Activated CD4-positive, alpha-beta memory T cell treated with anti-CD3 and anti-CD28 coated beads, Interleukin-2, amount 10 ng/mL, durations not matched to agents 7 days and 5 days (primary cell): ENCODE measurements at places on chromosomes 11 and 22. TPM values are rescaled to one million over a fixed set of nuclear protein-coding genes. Genes with fewer than 3 reads are reported as not detected.

- DNase-seq: no peak
- H3K4me3 ChIP-seq: no peak overlapping the region
- no peak overlapping the region for H3K27ac ChIP-seq
- H3K27me3 ChIP-seq: no peaks in the 10 kb centered on the region
- H3K36me3 ChIP-seq: peaks cover 7% of the 10 kb centered on the region
- peaks cover 1% of the 10 kb centered on the region for H3K4me1 ChIP-seq
Measured at GRCh38 chr11:35688023-35688422, 25.4 kb downstream of the TRIM44 start.

- DNase-seq: peak; percentile 37
- H3K27ac ChIP-seq: peak overlapping the region; percentile 93
- H3K4me1 ChIP-seq: peaks cover 34% of the 10 kb centered on the region
- no peaks in the 10 kb centered on the region for H3K27me3 ChIP-seq
- peak overlapping the region; percentile 95 for H3K4me3 ChIP-seq
Measured at GRCh38 chr22:41445129-41446056, 1.2 kb downstream of the TOB2 start.

DNA sequence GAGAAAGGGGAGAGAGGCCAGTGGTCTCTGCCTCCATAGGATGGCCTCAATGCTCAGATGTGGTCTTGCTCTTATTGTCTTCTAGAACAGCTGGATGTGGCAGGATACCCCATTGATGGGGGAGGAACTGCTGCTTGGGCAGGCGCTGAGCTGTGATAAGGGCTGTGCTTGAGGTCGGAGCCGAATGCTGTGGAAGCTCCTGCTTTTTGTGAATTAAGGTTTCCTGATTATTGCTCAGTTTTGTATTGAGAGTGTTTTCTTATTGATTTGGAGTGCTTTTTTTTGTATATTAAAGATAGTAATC is 57.2 kb downstream of the CABIN1 start:
- H3K36me3 ChIP-seq: peaks cover 73% of the 10 kb centered on the region
- no peak overlapping the region for H3K27ac ChIP-seq
- no peak overlapping the region for H3K4me3 ChIP-seq
- H3K4me1 ChIP-seq: peaks cover 8% of the 10 kb centered on the region
- H3K27me3 ChIP-seq: no peaks in the 10 kb centered on the region
- no peak for DNase-seq

- H3K27me3 ChIP-seq: no peaks in the 10 kb centered on the region
- peaks cover 15% of the 10 kb centered on the region for H3K36me3 ChIP-seq
- H3K4me1 ChIP-seq: peaks cover 96% of the 10 kb centered on the region
- peak; percentile 78 for DNase-seq
- H3K4me3 ChIP-seq: peak overlapping the region; percentile 46
- peak overlapping the region; percentile 94 for H3K27ac ChIP-seq
Measured at GRCh38 chr22:37163575-37164504, 14.1 kb upstream of the IL2RB start.

GRCh38 chr22:21726650-21727049 is 8.9 kb downstream of the YPEL1 start:
- DNase-seq: peak; percentile 54
- H3K27me3 ChIP-seq: no peaks in the 10 kb centered on the region
- H3K4me1 ChIP-seq: peaks cover 7% of the 10 kb centered on the region
- no peak overlapping the region for H3K27ac ChIP-seq
- no peak overlapping the region for H3K4me3 ChIP-seq
- no peaks in the 10 kb centered on the region for H3K36me3 ChIP-seq

DNA sequence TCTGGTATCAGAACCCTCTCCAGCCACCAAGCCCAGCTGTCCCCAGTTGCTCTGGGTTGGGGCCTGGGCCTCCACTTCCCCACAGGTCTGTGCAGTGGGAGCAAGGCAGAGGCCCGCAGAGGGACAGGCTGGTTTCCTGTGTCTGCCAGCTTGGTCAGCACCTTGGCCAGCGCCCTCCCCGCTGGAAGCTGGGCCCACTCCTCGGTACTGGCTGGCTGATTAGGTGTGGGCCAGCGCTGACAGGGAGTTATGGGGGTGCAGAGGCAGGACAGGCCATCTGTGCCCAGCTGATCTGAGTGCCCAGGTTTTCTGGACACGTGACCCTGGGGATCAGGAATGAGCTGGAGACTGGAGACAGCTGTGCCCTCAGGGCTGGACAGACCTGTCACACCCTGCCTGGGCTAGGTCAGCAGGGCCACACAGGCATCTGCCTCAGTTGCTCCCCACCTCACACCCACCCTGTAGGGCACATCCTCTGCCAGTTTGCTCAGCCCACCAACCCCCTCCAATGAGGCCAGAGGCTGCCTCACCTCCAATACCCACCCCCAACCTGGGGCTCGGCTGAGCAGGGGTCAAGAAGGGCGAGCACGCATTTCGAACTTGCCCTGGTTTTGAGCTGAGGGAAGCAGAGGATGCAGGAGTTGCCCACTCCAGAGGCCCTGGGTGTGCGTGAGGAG is 175.3 kb downstream of the IGLL1 start:
- no peak overlapping the region for H3K4me3 ChIP-seq
- no peak for DNase-seq
- no peak overlapping the region for H3K27ac ChIP-seq
- H3K27me3 ChIP-seq: peaks cover 8% of the 10 kb centered on the region
- H3K36me3 ChIP-seq: no peaks in the 10 kb centered on the region

DNA sequence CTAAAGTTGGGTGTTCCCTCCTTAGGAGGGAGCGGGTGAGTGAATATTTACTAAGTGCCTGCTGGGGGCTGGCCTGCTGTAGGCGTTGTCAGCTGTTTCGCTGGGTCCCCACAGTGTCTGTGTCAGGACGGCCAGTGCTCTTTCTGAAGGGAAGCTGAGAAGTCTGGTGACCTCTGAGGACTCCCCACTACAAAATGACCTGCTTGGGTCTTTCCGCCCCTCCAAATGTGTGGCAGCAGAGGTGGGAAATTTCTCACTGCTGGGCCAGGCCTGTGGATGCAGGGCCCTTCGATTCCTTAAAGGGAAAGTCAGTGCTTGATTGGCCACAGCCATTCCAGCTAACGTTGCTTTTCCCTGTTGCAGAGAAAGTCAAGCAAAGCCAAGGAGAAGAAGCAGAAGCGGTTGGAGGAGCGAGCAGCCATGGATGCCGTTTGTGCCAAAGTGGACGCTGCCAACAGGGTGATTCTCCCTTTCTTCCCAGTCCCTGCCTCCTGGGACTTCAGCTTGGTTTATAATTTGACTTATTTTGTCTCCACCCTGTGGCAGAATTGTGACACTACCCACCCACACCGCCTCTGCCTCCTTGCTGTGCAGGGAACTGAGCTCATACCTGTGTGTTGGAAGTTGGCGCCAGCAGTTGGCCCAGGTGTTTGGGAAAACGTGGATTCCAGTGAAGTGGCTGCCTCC is 6.8 kb downstream of the NAA40 start:
- H3K27me3 ChIP-seq: no peaks in the 10 kb centered on the region
- peaks cover 15% of the 10 kb centered on the region for H3K4me1 ChIP-seq
- peaks cover 13% of the 10 kb centered on the region for H3K36me3 ChIP-seq
- H3K27ac ChIP-seq: no peak overlapping the region
- H3K4me3 ChIP-seq: no peak overlapping the region

DNA sequence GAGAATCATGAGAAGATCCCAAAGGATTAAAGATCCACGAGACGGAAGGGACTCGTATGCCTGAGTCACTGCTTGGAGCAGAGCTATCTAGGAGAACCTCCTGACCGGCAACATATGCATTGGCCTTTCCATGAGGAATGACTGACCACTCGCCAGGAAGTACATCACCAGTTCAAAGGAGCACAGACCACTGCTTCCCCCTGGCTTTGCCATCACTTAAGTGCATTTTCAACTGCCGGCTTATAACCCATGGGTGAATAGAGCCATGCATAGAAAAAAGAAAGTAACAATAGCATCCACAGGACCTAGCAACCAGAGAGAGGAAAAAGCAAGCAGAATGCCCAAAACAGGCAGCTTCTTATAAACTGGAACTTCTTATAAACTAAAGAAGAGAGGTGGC is 98.3 kb upstream of the ZC3H12C start:
- H3K4me1 ChIP-seq: no peaks in the 10 kb centered on the region
- H3K27ac ChIP-seq: no peak overlapping the region
- H3K27me3 ChIP-seq: peaks cover 8% of the 10 kb centered on the region
- DNase-seq: no peak

DNA sequence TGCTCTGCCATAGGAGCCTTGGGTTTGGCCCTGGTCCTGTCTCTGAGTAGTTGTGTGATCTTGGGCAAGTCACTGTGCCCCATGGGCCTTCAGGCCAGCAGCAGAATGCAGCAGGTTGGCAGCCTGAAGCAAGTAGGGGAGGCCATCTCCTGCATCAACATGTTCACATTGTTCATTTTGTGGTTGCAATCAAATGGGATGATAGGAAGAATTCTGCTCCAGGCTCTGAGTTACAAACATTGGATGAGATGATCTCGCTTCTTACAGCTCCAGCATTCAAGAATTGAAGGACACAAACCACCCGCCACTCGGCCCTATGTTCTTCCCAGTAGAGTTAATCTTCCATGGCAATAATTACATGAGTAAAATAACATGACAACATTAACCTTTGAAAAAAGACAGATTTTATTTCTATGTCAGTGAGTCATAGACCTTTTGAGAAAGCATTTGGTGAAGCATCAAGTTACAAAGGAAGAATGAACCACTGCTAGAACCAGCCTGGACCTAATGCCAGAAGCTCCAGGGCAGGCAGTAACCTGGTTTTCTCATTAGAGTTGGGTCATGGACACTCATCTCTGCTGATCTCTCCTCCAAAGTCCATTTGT is 308.3 kb upstream of the NCAM1 start:
- H3K27me3 ChIP-seq: peaks cover 7% of the 10 kb centered on the region
- no peak overlapping the region for H3K27ac ChIP-seq
- no peaks in the 10 kb centered on the region for H3K36me3 ChIP-seq
- no peak overlapping the region for H3K4me3 ChIP-seq
- no peaks in the 10 kb centered on the region for H3K4me1 ChIP-seq

GRCh38 chr22:33851240-33851639 is 69.0 kb downstream of the LARGE1 start:
- H3K27me3 ChIP-seq: no peaks in the 10 kb centered on the region
- DNase-seq: no peak
- H3K27ac ChIP-seq: no peak overlapping the region
- no peaks in the 10 kb centered on the region for H3K36me3 ChIP-seq
- H3K4me1 ChIP-seq: peaks cover 6% of the 10 kb centered on the region

- no peak overlapping the region for H3K27ac ChIP-seq
Measured at GRCh38 chr11:110918351-110918750, 206.1 kb upstream of the ARHGAP20 start.

DNA sequence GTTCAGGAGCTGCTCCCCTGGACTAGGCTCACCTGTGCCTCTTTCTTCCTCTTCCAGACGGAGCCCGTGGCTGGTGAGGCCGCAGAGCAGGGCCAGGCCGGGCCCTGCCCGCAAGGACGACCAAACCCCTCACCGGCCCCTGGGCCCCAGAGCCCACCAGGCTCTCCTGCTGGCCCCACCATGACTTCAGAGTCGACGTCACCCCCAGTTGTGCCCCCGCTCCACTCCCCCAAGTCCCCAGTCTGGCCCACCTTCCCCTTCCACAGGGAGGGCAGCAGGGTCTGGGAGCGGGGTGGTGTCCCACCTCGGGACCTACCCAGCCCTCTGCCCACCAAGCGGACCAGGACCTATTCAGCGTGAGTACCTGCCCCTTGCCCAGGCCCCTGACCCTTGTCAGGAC is 11.0 kb downstream of the CSDC2 start:
- no peak overlapping the region for H3K4me3 ChIP-seq
- no peak overlapping the region for H3K27ac ChIP-seq
- no peaks in the 10 kb centered on the region for H3K27me3 ChIP-seq

DNA sequence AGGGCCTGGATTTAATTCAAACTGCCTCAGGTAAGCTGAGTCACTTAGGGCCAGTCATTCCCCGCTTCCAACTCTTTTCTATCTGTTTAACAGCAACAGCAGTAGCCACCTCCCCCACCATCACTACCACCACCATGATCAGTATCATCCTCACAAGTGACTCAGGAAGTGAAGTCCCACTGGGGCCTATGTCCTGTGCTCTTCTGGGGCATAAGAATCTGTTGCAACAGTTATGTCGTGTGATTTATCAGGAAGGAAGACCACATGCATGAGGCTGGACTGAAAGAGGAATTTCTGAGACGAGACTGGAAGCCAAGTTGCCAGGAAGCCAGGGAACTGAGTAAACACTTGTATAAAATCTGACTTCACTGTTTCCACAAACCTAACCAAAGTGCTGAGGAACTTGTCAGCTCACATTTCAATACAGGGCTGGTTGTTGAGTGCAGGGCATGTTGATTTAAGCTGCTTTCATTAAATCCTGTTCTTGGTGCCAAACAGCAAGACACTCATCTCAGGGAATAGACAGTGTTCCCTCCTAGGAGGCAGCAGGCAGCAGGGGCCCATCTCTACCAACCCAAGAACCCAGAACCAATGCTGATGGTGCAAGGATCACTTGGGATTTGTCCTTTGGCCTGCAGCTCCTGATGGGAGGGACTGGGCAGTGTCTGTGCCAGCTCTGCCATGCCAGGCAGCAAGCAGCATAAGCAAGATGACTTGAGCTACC is 226.7 kb upstream of the NARS2 start:
- no peaks in the 10 kb centered on the region for H3K4me1 ChIP-seq
- H3K27me3 ChIP-seq: no peaks in the 10 kb centered on the region
- H3K27ac ChIP-seq: no peak overlapping the region

GRCh38 chr11:132024587-132025295 is 654.3 kb downstream of the NTM start:
- DNase-seq: no peak
- H3K4me1 ChIP-seq: no peaks in the 10 kb centered on the region
- H3K27me3 ChIP-seq: no peaks in the 10 kb centered on the region
- H3K36me3 ChIP-seq: no peaks in the 10 kb centered on the region
- H3K4me3 ChIP-seq: no peak overlapping the region

DNA sequence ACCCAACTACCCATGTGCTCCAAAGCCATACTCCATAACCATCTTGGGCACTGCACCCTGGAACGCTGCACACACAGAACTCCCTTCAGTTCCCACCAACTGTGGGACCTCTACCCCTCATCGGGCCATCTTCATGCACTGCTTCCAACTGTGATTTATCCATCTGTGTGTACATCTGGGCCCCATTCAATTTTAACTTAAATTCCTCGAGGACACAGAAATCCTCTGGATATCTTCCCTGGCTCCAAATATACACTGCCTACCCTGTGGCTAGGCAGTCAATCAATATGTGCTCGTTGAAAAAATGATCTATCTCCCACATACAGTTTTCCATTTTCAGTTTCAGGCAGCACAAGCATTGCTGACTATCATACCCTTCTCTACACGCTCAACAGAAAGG is 4.9 kb downstream of the FEZ1 start:
- peaks cover 15% of the 10 kb centered on the region for H3K4me1 ChIP-seq
- H3K4me3 ChIP-seq: no peak overlapping the region
- H3K36me3 ChIP-seq: peaks cover 3% of the 10 kb centered on the region

GRCh38 chr11:11743216-11743615 is 98.6 kb upstream of the USP47 start:
- H3K4me3 ChIP-seq: no peak overlapping the region
- peaks cover 15% of the 10 kb centered on the region for H3K27me3 ChIP-seq
- no peak overlapping the region for H3K27ac ChIP-seq
- DNase-seq: no peak

- DNase-seq: no peak
- no peaks in the 10 kb centered on the region for H3K27me3 ChIP-seq
- no peaks in the 10 kb centered on the region for H3K36me3 ChIP-seq
- H3K27ac ChIP-seq: no peak overlapping the region
- no peak overlapping the region for H3K4me3 ChIP-seq
- no peaks in the 10 kb centered on the region for H3K4me1 ChIP-seq
Measured at GRCh38 chr11:16262645-16262955, 93.7 kb downstream of the SOX6 start.

- H3K27me3 ChIP-seq: peaks cover 28% of the 10 kb centered on the region
- peaks cover 11% of the 10 kb centered on the region for H3K36me3 ChIP-seq
- peak overlapping the region; percentile 74 for H3K27ac ChIP-seq
- DNase-seq: peak; percentile 54
Measured at GRCh38 chr22:37431801-37432707, 4.8 kb upstream of the ELFN2 start.

MS4A8 gene
- total RNA-seq: not detected

HEPN1 gene
- not detected for total RNA-seq

MEI1 gene
- 79.1 TPM for total RNA-seq

MS4A14 gene
- not detected for total RNA-seq

SMIM35 gene
- 0.55 TPM for total RNA-seq

BMAL1 gene
- 41.0 TPM for total RNA-seq

CBLIF gene
- total RNA-seq: not detected

B3GAT1 gene
- 10.5 TPM for total RNA-seq
